ENCODE measurements at places on chromosomes 12 and 14. TPM values are rescaled to one million over a fixed set of nuclear protein-coding genes. Genes with fewer than 3 reads are reported as not detected.

Gene SRRM4
- not detected for total RNA-seq

- no peak for DNase-seq
Observed at GRCh38 chr12:131287015-131287937, 333.6 kb downstream of the ADGRD1 start.

- no peak for DNase-seq
Observed at GRCh38 chr14:103231376-103232019, 102.5 kb upstream of the EIF5 start.

GRCh38 chr12:80946591-80946990, 8.9 kb upstream of the LIN7A start:
- DNase-seq = no peak

- DNase-seq = no peak
Observed at GRCh38 chr14:60102389-60102788, 10.7 kb downstream of the PCNX4 start.

DNA sequence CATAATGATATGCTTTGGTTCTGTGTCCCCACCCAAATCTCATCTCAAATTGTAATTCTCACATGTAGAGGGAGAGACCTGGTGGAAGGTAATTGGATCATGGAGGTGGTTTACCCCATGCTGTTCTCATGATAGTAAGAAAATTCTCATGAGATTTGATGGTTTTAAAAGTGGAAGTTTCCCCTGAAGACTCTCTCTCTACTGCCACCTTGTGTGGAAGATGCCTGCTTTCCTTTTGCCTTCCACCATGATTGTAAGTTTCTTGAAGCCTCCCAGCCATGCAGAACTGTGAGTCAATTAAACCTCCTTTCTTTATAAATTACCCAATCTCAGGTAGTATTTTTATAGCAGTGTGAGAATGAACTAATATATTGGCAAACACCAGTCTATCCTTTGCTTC, 260.4 kb upstream of the PPFIA2 start:
- no peak for DNase-seq

- no peak for DNase-seq
Observed at GRCh38 chr12:19012965-19013364, 116.6 kb upstream of the PLEKHA5 start.

DNA sequence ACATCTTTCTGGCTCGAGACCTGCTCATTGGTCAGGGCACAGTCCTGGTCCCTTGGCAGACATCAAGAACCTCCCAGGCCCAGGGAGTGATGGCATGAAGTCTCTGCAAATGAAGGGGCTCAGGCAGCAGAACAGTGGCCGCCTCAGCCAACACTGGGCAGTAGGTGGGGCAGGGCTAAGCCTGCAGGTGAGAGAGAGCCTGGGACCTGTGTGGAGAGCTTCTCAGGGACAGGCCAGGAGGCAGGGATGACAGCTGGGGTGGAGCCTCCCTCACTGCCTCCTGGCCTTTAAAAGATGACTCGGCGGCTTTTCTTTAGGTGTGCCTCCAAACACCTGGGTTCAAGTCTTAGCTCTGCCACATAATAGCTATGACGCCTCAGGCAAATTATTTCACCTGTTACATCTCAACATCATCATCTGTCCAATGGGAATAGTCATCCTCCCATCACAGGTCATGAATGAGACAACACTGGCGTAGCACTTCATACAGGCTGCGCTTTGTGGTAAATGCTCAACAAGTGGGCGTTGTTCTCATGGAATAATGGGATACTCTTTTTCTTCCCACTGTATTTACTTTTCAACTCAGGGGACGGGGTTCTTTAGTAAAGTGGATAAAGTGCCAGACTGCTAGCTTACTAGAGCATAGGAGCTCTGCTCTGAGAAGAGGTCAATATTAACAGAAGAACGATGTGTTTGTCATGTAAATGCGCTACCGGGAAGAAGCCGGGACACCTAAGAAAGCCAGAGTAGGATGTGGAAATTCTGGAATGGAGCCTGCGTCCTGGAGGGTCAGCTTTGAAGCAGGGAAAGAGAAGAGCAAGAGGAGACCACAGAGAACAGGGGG, 277.4 kb downstream of the FOXN3 start:
- no peak for DNase-seq

DNA sequence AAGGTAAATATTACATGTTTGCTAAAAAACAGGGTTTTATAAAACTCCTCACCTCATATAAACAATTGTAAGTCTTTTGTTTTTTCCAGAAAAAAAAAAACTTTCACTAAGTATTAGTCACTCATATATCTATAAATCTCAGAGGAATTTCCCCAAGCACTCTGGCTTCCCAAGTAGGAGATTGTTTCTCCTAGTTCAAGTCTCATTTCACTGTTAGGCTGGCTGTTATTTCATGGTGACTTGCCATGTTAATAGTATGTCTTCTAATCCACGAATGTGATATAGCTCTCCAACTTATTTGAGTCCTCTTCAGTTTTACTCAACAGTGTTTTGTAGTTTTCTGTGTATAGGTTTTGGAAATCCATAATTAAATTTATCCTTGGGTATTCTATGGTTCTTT, 61.6 kb downstream of the CAPZA3 start:
- DNase-seq = no peak

Gene MRPS35
- 31.9 TPM for total RNA-seq

DNA sequence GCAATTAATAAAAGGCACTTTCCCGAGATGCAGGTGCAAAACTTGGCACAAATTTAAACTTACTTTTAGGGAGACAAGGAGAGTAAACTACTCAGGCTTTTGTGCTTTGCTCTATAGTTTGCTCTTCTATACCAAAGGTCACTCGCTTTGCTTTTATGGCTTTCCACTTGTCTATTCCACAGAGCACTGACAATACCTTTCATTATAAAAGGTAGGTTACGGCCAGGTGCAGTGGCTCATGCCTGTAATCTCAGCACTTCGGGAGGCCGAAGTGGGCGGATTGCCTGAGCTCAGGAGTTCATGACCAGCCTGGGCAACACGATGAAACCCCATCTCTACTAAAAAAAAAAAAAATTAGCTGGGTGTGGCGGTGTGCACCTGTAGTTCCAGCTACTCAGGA, 32.9 kb downstream of the ALKBH1 start:
- DNase-seq = no peak

GRCh38 chr12:82709794-82710355, 23.2 kb downstream of the TMTC2 start:
- no peak for DNase-seq

GRCh38 chr12:83086023-83086422, 399.3 kb downstream of the TMTC2 start:
- no peak for DNase-seq

All from activated naive CD8-positive, alpha-beta T cell treated with anti-CD3 and anti-CD28 coated beads, Interleukin-2, amount 10 ng/mL, durations not matched to agents 7 days and 5 days (primary cell).